ENCODE measurements at places on chromosomes 1 and 21.

GRCh38 chr21:14116080-14116481, 94.7 kb downstream of the LIPI start:
- DNase-seq, result no peak

DNA sequence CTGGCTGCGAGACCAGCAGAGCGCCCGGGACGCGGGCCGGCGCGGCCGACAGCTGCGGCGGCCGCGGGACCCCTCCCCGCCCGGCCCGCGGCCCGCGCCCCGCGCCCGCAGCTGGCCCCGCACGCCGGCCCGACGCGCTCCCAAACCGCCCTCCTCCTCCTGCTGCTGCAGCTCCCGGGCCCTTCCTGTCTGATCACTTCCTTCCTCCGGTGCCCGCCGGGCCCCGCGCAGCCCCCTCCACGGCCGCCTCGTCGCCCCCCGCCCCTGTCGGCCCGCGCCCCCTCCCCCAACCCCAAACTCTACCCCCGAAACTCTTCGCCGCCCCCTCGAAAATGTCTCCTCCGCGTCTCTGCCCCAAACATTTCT, 594 bp downstream of the LUZP1 start:
- no peak for DNase-seq

- no peak for DNase-seq
These were observed 18.2 kb upstream of the MX1 start for GRCh38 chr21:41407541-41408460.

GRCh38 chr1:44820328-44821239, 12.3 kb downstream of the BTBD19 start:
- DNase-seq, result no peak

DNA sequence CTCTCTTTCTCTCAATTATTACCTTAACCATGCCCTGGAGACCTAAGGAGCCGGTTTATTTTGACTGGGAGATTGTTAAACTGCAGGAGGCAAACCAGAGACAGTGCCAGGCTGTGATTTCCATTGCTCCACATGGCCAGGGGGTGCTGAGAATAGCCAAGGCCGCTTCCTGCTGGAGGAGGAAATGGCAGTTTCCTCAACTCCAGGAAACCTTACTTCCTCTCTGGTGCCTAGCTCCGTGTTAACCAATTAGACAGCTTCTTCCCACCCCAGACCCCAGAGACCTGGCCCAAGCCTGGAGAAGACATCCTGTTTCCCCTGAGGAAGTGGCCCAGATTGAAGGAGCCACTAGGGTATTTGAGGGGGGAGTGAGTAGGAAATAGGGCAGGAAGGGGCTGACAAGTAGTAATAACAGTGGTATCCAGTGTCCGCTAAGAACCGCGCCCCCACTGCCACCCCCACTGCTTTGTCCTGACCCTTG, 161.2 kb downstream of the PLPP3 start:
- DNase-seq, result no peak

GRCh38 chr1:170261669-170262068, 115.9 kb downstream of the NTMT2 start:
- DNase-seq, result no peak

DNA sequence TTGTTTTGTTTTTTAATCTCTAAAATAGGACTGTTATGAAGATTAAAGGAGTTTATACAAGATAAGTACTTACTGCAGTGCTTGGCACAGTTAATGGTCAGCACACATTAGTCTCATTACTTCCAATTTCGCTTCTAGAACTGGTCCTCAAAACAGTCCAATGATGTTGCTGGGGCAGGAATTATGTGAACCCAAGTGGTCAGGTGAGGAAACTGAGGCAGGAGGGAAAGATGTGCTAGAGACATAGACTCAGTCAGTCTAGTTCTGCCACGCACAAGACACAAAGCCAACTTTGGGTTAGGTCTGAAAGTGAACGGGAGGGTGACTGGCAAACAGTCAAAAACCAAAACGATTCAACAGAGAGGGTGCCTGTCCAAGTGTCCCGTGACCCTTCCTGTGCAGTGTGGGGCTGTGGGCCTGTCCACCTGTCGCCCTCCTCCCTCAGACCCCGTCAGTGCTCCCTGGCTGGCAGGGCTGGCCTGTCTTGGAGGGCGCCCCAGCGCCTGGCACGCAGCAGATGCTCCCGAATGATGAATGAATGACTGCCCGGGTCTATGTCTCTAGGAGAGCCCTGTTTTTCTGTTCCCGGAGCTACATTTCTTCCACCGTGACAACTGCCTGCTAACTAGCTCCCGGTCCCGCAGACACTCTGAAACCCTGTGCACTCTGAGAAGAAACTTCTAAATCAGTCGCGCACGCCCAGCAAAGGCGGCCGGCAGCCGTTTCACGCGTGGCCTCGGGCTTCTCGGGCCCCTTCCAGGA, 2.4 kb downstream of the LRP8 start:
- no peak for DNase-seq

DNA sequence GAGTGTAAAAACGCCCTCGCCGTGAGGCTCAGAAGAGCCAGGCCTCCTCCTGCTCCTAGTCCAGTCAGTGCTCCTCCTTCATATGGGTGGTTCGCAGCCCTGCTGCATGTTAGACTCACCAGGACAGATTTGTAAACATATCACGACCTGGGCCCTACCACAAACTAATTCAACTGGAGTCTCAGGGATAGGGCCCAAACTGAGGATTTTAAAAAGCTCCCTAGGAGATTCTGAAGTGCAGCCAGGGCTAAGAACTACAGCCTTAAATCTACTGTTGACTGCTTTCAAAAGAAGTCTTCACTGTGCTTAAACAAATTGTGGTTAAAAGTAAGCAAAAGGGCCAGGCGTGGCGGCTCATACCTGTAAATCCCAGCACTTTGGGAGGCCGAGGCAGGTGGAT, 57.0 kb downstream of the CAMTA1 start:
- no peak for DNase-seq

DNA sequence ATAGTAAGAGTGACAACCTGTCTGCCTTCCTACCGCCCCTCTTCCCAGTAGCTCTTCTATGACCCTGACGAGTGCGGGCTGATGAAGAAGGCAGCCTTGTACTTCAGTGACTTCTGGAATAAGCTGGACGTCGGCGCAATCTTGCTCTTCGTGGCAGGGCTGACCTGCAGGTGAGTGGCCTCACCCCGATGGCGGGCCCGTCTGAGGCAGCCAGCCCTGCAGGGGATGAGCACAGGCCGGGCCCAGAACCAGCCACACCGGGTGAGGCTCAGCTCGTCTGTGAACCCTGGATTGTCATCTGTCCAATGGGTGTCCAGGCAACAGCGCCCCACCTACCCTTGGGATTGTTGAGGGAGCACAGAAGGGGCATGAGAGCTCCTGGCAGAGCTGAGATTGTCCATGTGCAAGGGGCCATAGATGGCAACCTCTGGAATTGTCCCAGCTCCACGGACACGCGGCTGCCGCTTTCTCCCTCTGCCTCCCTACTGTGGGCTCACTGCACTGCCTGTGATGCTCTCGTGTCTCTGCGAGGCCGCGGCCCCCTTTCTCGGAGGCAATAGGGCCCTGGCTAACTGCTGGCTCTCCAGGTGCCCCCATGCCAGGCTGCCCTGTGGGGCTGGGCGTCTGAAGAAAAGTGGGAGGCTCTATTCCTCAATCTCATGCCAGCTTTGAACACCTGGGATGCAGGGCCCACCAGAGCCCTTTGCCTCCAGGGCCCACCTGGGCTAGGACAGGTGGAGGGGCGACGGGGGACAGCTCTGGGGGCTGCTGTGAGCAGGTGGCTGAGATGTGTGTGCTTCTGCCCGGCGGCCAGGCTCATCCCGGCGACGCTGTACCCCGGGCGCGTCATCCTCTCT, 50.0 kb upstream of the LRRC3 start:
- DNase-seq, result no peak

- no peak for DNase-seq
These were observed 17.9 kb upstream of the FMOD start for GRCh38 chr1:203368624-203369451.

- DNase-seq, result no peak
These were observed 1.4 kb downstream of the GUK1 start for GRCh38 chr1:228141226-228142044.

- no peak for DNase-seq
These were observed 4.6 kb downstream of the DMRTA2 start for GRCh38 chr1:50418600-50419109.

- no peak for DNase-seq
These were observed 1293.9 kb downstream of the NCAM2 start for GRCh38 chr21:22292144-22292543.

DNA sequence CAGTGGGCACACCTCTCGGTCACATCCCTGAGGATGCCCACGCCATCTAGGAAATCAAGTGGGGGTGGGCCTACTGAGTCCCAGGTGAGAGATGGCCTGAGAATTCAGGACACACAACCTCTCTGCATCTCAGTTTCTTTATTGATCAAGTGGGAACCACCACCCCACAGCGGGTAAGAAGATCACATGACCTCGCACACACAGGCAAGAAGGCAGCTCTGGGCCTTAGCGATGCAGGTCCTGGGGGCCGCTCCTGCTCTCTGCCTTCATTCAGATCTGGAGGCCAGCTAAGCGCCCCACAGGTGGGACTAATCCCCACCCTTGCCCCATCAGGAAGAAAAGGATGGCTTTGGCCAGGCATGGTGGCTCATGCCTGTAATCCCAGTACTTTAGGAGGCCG, 63.2 kb downstream of the PGBD5 start:
- DNase-seq, result no peak

GRCh38 chr1:204923201-204923600, 52.5 kb downstream of the NFASC start:
- DNase-seq, result no peak

DNA sequence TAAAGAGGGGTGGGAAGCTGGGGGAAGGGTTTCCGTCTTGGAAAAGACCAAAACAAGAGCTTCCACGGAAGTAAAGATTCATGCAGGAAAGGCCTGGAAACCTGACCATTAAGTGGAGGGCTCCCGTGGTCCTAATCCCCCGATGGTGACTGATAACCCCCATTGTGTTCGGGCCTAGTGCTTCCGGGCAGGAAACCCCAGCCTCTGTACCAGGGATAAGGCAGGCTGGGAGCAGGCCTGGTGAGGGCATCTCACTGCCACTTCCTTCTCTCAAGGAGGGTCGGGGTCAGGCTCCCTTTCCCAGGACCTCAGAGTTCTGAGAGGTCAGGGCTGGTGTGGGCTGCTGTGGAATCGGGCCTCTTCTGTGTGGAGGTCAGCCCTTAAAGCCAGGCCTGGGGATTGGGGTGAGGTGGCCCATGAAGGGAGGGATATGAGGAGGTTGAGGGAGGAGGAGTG, 136.9 kb downstream of the CDC7 start:
- DNase-seq, result no peak

- no peak for DNase-seq
These were observed 77.7 kb upstream of the ADAM30 start for GRCh38 chr1:119974013-119974412.

DNA sequence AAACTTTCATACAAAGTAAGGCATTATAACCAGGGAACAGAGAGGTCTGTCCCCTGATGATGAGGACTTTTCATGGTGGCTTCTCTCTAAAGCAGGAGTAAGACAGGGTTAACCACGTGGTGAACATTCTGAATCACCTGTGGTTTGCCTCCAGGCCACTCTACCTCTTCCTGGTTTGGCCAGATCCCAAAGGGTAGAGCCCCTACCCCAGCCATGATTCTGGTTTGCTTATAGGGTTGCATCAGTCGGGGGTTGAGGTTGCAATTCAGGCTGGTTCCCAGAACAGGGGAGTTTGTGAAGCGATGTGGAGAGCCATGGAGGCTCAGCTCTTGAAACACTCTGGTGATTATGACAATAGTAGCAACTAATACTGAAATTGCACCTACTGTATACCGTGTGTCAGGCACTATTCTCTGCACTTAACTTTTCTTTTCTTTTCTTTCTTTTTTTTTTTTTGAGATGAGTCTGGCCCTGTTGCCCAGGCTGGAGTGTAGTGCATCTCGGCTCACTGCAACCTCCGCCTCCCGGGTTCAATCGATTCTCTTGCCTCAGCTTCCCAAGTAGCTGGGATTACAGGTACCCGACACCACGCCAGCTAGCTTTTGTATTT, 8.3 kb downstream of the CNR2 start:
- no peak for DNase-seq

GRCh38 chr1:175078629-175079028, 11.0 kb downstream of the TNN start:
- no peak for DNase-seq

- no peak for DNase-seq
These were observed 154.2 kb upstream of the L1TD1 start for GRCh38 chr1:62040450-62040849.

DNA sequence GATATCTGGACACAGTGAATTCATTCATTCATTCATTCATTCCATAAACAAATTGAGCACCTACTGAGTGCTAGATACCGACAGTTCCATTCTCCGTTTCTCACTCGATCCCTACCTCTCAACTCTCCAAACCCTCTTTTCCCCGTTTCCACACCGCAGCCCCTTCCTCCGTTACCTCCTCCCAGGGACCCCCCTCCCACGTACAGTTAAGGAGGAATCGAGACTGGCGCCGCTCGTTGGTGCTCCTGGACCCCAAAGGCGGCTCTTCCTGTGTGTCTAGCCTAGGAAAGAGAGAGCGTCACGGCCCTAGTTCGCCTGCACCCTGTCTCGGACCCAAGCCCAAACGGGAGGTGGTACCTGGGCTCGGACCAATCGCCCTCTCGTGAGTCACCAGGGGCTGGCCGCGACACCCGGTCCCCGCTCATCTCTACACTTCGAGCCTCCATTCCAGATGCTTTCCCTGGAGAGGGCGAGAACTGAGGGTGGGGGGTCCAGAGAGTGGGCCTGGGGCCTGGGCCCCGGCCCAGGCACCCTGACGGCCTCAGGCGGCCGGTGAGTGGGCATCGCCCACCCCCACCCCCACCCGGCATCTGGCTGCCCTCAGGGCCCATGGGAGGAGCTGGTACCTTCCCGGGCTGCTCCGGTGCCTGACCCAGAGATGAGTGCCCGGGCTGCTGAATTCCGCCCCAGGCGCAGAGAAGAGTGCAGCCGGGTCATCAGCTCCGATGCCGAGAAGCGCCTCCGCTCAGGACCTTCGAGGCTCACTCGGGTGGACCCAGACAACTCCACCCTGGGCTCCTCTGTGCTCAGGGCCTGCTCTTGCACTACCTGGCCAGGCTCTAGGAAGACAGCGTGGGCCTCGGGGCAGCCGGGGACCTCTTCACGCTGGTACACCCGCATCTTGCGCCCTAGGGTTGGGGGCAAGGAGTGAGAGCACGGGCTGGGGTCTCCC, 4.9 kb downstream of the ARHGEF19 start:
- no peak for DNase-seq

GRCh38 chr1:63794939-63795378, 21.1 kb downstream of the ROR1 start:
- no peak for DNase-seq

GRCh38 chr21:33244779-33245105, 15.0 kb downstream of the IFNAR2 start:
- DNase-seq, result no peak

- no peak for DNase-seq
These were observed 425 bp downstream of the DDR2 start for GRCh38 chr1:162632698-162633080.

DNA sequence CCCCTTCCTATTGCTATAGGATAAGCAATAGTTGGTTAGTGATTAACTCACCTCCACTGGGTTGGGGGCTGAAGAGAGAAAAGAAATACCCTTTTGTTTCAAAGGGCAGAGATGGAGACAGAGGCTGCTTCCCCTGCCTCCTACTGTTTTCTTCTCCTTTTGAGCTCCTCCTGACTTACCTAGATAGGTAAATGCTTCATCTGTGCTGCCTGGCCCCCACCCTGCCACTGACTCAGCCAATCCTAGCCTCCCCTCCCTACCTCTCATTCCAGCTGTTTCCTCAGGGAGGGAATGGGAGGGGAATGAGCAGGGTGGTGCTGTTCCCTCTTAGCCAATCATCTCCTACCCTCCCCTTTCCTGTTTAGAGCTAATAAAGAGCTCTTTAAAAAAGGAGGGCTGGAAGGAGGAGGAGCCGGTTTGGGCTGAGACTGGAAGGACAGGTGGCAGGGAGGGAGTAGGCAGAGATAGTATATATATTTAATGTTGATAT, at the start of gene C1orf116:
TSS of gene C1orf116 (minus strand) at position 229 of the 490 bp plus-strand sequence. CDS start 5,158 bp downstream, outside the sequence.
- no peak for DNase-seq

All from D721Med (cell line).